ENCODE measurements at places on chromosomes 3 and 15.

DNA sequence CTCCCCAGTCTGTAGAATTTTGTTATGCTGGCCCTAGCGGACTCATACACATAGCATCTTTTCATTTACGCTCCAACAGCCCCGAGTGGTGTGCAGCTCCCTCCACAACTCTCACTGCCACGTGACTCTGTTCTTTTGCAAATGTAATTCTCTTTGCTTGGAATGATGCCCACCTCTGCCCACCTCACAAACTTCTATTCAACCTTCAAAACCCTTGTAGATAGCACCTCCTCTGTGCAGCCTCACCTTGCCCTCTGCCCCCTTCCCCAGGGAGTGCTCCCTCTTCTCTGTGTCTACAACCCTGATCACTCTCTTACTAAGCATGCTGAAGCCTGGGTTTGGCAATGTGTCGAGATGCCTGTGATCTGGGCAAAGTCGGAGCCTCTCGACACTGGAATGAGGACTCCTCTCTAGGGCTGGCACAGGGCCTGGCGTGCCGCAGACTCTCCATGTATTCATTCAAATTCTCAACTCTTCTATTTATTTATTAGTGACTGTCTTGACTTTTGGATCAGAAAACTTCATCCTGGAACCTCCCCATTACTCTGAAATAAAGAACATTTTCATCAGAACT lies 73.5 kb downstream of the MGLL start:
- DNase-seq: no peak

- no peak for DNase-seq
These were observed 117.8 kb downstream of the LRIG1 start for GRCh38 chr3:66383023-66383422.

- DNase-seq: no peak
These were observed 402.6 kb downstream of the NLGN1 start for GRCh38 chr3:173800154-173800553.

DNA sequence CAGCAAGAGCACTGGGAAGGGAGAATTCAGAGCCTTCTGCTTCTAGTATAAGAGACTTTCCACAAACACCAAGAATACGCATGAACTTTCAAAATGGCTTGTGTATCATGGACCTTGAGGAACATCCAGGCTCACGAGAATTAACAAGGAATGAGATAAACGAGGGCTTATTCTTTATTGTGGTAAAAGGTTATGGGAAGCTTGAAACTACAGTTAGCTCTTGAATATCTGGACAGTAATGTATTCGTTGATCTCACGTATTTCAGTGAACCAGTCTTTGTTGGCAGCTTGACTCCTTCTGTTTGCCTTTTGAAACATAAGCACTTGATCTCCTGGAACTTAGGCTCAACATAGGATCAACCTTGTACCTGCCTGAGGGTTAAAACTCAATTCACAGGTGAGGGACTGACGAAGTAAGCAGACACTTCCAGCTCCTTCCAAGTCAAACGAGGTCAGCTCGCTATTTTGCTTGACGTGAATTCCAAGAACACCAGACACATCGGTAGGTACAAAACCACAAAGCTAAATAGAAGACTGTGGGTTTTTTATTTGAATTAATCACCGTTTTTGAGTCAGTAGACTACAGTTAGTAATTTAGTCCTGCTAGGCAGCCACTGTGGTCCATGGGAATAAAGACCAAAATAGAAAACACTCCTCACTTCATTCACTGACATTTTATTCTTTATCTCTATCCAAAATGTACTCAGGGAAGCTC lies 30.8 kb downstream of the GALNT15 start:
- DNase-seq: no peak

DNA sequence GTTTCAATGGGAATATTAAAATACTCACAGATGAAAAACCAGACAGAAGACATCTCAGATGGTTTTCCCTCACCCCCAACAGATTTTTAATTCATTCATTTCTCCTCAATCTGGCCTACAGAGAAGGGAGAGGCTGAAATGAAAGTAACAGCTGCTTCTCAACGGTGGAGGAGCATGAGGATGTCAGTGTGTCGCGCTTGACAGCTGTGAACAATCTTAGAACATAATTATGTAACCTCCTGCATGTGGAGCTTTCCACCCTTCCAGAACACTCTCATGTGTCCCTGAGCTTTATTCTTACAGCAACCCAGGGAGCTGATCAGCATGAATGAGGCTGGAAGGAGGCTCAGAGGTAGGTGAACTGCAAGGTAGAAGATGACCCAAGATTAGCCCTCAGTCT lies 52.7 kb downstream of the MB21D2 start:
- no peak for DNase-seq

DNA sequence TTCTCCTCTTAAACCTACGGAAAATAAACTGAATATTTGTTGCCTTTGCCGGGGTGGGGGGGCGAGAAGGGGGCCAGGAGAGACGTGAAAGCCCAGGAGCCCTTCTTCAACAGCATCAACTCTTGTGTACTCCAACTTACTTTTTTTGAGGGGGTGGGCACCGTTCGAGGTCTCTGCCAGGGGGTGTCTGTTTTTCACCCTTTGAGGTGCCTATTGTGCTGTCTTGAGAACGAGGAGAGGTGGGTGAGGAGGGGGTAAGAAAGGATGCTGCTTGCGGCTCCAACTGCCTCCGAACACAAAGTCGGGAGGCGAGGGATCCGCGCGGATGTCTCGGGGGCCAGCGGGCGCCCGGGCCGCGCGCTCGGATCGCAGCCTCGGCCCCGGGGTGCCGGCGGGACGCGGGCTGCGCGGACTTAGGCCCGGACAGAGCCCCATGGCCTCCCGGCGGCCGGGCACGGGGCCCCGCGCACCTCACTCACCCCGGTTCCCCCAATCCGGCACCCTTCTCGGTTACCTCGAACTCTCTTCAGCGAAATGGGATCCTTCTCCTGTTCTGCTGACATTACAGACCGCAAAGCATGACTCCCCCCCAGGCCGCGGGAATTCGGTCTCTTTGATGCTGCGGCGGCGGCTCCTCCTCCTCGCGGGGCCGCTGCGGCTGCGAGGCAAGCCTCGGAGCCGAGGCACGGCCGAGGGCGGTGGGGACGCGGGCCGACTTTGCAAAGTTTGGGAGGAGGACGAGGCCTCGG lies 650 bp downstream of the PYGO1 start:
- no peak for DNase-seq

DNA sequence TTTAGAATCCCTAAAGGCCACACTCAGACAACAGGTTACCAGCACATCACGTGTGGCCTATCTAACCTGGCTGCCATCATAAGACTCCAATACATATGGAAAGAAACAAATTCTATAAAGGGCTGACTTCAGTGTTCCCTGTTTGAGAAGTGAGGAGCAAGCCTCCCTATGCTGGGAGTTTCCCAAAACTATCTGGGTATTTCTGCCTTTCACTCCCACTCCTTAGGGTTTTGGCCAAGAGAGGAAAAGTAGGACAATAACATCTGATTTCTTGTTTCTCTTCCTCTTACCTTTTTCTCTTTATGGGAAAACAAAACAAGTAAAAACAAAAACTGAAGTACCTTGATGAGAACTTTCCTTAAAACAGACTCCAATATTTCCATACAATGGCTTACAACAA lies 121.5 kb upstream of the COL8A1 start:
- no peak for DNase-seq

GRCh38 chr15:20272422-20273184 lies 269.0 kb downstream of the GOLGA6L6 start:
- no peak for DNase-seq

- no peak for DNase-seq
These were observed 30.6 kb downstream of the INTS14 start for GRCh38 chr15:65580287-65580686.

DNA sequence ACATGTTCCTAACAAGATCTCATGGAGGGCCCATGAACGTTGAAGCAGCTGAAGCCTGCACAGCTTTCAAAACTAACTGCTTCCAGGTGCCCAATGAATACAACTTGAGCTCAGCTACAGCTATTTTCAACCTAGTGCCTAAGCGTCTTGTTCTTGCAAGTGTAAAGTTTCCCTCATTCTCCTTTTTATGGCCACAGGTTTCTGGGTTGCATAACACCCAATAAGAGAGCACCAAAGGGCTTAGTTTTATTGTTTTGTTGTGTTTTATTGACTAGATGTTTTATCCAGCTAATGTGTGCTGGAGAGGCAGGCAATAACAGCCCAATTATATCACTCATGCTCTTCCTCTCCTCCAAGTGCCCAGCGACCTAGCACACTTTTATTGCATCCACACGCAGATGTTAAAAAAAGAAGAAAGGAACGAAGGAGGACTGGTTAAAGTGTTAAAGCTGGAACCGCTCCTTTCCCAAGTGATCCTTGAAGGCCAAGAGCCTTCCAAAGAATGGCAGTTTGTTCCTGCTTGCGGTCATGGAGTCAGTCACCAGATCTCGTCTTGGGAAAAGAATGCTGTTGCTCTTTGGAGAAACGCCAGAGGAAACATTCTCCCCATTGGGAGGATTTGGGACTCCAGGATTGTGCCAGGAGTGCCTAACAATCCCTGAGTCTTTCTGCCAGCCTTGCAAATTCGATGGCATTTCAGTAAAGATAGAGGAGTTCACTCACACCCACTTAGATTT lies 156.9 kb downstream of the MEX3B start:
- DNase-seq: no peak

- DNase-seq: no peak
These were observed 1.3 kb downstream of the NME9 start for GRCh38 chr3:138328341-138328740.

DNA sequence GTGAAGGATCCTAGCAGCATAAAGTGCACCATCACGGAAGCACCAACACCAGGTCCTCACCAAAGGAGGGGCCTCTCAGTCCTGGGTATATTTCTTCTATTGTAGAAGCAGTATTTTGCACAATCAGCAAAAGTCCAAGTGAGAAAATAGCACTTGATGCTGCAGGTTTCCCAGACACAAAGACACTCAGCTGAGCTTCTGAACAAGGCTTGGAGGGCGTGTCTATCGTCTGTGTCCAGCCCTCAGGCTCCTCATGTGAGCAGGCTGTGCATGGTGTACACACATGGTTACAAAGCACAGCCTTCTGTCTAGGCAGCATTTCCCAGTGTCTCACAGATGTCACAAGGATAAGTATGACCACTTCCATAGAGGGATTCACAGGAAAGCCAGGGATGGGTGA lies 98.3 kb upstream of the SPATA12 start:
- DNase-seq: no peak

- DNase-seq: no peak
These were observed 227.7 kb downstream of the FOXP1 start for GRCh38 chr3:71355862-71356261.

GRCh38 chr3:72279068-72279604 lies 494.2 kb upstream of the PROK2 start:
- no peak for DNase-seq

GRCh38 chr3:104536715-104537114 lies 830.0 kb upstream of the ALCAM start:
- no peak for DNase-seq

DNA sequence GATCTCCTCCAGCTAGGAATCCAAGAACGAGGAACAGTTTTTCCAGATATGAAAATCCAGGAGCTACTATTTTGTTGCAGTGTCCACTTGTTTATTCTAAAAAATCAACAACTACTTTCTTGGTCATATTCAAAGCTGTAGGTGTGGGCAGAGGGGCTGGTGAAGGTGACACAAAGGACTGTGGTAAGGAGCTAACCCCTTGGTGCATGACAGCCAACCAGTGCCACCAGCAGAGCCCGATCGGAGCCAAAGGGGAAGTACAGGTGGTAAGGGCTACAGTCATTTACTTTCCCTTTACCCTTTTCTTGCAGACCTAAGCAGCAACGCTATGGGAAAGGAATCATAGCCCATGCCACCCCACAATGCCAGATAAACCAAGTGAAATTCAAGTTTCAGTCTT lies 30.7 kb downstream of the PLA1A start:
- no peak for DNase-seq

DNA sequence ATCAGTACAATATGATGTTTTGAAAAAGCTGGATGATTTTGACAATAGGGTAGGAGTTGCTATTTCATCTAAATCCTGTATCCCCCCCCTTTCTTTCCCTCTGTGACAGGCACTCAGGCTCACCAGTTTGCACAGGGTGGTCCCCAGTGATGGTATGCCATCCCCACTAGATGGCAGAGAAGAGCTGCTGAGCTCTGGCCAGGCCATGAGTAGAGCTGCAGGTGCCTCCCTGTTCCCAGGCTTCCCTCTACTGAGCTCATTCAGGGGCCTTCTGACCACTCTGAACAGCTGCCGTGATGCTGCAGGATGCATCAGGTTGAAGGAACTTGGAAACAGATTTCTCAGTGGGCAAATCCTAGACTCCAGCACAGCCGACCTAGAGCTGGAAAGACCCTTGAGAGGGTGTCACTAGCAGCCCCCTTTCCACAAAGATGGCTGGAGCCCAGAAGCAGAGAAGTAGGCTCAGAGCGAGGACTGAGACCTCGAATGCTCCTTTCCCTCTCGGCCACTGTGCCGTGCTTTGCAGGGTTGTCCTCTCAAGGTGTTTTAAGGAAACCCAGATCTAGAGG lies 45.1 kb downstream of the EFCAB12 start:
- peak; percentile 65 for DNase-seq

- DNase-seq: no peak
These were observed 243.6 kb downstream of the ZIC1 start for GRCh38 chr3:147652651-147653366.

- no peak for DNase-seq
These were observed 185.7 kb upstream of the TBL1XR1 start for GRCh38 chr3:177382944-177383343.

DNA sequence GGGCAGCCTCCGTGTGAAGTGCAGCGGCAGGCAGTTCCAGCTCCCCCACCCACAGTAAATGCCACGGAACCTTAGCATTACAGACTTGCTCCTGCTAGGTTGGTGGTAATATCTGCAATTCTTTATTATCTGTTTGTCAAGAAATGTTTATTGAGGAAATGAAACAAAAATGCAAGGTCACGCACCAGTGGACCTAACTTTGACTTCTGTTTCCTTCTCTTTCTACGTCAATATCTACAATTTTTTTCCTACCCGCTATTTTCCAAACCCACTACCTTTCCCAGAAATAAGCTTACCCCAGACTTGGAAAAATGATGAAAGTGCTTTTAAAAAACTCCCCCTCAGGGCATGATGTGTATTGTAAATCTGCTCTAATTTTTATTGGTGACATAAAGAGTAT lies 18.9 kb downstream of the ILDR1 start:
- no peak for DNase-seq

GRCh38 chr15:49605588-49605987 lies 15.0 kb downstream of the FAM227B start:
- DNase-seq: no peak

DNA sequence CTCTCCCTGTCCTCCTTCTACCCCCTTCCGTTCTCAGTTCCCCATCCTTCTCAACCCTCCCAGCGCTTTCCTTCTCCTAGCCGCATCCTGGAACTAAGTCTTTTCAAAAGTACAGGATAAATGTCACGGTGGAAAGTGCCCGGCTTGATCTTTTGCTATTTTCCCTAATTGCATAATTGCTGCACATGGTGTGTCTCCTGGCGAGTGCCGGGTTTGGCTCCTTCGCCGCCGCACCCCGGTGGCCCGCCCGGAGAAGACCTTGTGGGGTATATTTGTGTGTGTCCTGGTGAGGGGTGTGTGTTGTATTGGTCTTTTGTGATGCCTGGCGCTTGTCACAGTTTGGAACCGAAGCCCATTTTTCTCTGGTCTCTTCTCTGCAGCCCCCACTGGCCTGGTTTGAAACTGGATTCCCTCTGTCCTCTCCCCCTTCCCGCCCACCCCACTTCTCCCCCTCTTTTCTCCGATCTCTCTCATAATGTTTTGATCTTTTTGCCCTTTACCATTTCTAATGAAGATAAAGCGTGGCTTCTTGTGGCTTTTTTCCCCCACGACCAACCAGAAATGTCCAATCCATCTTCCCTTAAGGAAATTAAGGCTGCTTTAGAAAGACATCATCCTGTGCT lies 692 bp downstream of the UBE2E2 start:
- no peak for DNase-seq

- no peak for DNase-seq
These were observed 10.4 kb upstream of the PLAAT1 start for GRCh38 chr3:193230610-193231009.

- DNase-seq: peak; percentile 1
These were observed 308.5 kb upstream of the ARRDC4 start for GRCh38 chr15:97652041-97652440.
